NCI-H526 (cell line): ENCODE measurements at places on chromosomes 6 and 20.

- peak; percentile 1 for DNase-seq
These were observed 335.4 kb downstream of the COL12A1 start for GRCh38 chr6:74870403-74870802.

GRCh38 chr6:160218810-160219209 is 39.8 kb downstream of the SLC22A2 start:
- no peak for DNase-seq

GRCh38 chr6:33744001-33744848 is 2.5 kb downstream of the IP6K3 start:
- peak; percentile 87 for DNase-seq

GRCh38 chr20:50394569-50394968 is 115.6 kb upstream of the PTPN1 start:
- no peak for DNase-seq

DNA sequence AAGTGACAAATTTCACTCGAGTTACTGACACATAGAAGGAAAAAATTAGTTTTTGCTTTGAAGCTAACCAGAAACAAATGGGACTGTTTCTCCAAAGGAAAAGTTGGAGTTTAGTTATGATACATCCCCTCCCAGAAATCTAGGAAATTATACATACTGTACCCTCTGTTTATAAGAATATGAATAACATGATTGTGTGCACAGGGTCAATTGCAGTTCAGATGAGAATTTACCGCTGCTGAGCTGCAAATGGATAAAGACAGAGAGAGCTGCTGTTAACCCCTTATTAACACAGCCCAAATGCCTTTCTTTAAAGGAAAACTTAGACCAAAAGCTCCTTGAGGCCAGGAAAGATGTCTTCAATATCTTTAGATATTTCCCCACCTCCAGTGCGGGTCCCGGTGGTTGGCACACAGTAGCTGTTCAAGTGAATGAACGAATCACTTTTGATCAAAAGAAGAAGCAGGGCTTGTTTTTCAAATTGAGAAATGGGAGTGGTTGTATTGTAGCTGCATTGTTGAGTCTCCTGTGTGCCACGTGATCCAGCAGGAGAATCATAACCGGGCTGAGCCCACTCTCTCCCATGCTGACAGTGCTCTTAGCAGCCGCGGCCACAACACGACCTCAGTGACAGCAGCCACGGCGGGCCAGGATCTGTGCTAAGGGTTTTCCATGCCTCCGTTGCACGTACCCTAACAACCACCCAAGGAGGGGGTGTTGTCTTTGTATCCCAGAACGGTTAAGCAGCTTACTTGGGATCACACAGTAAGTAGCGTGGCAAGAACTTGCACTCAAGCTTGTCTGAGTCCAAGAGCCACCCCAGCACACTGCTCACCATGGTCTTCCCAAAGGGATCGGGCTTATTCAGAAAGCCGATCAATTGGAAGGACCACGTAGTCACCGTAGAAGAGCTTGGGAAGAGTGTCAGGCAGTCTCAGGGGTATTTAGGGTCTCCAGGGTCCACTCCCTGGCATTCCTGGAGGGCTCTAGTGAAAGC is 53.5 kb upstream of the BMP6 start:
- DNase-seq: no peak

DNA sequence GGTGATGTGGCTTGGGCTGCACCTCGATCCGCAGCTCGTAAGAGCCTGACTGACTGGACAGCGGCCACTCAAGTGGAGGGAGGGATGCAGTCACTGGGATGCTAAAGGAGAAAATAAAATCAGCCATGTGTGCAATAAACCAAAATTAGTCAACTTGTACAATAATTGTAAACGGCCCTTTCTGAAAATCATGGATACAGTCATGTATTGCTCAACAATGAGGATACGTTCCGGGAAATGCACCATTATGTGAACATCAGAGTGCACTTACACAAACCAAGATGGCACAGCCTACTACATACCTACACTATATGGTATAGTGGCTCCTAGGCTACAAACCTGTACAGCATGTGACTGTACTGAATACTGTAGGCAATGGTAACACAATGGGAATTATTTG is 25.7 kb downstream of the NFATC2 start:
- DNase-seq: no peak

GRCh38 chr6:141488488-141488887 is 644.2 kb upstream of the GJE1 start:
- no peak for DNase-seq

DNA sequence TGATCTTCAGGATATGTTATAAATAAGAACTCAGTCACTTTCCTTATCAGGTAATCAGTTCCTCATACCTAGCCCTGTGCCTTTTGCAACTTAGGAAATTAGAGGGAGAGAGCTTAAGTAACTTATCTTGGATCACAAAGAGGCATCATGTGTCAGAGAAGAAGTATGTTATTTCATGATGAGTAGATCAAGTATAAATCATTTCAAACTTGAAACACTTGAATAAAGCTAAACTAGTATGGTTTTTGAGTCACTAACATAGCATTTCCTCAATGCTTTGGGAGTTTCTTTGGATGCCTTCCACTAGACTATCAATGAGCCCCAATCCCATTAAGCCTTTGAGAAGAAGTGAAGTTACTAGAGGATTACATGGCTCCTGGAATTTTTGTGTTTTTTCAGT is 102.6 kb upstream of the TNFAIP3 start:
- DNase-seq: no peak

DNA sequence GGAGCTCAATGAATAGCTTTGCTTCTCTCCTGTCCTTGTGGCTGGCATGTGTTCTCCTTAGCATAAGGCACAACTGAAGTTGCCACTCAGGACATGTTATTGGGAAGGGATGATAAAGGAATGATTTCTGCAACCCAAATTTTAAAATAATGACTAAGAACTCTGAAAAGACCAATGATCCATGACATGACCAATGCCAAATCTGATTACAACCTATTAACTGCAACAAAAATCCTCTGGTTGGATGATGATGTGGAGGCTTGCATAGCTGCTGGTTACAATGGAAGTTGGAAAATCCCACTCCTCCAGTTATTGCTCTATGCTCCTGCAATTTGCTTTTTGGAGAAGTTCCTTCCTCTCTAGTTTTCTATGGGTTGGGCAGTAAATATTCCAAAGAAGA is 63.4 kb upstream of the FBXL4 start:
- no peak for DNase-seq

GRCh38 chr6:33638556-33638955 is 17.4 kb downstream of the ITPR3 start:
- no peak for DNase-seq

DNA sequence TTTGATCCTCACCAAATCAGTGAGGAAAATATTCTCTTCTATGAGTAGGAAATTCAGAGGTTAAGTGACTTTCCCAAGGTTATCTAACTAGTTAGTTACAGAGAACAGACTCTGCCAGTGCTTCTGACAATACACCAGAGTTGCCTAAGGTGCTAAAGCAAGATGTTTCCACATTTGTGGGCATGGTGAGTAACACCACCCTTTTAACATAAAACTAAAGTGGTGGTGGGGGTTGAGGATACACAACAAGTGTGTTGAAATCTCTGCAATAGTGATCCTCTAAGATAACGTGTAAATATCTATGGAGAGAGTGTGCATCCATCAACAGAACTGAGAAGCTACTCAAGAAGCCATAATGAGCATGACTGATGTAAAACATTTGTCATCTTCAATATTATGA is 11.7 kb downstream of the VNN2 start:
- no peak for DNase-seq

- DNase-seq: peak; percentile 83
These were observed 16.9 kb downstream of the GFOD1 start for GRCh38 chr6:13470238-13471140.

GRCh38 chr20:38046572-38046971 is 13.0 kb downstream of the RPRD1B start:
- DNase-seq: no peak

- no peak for DNase-seq
These were observed 61.5 kb downstream of the IBTK start for GRCh38 chr6:82185948-82186535.

GRCh38 chr6:155949256-155949655 is 493.6 kb upstream of the NOX3 start:
- DNase-seq: no peak

DNA sequence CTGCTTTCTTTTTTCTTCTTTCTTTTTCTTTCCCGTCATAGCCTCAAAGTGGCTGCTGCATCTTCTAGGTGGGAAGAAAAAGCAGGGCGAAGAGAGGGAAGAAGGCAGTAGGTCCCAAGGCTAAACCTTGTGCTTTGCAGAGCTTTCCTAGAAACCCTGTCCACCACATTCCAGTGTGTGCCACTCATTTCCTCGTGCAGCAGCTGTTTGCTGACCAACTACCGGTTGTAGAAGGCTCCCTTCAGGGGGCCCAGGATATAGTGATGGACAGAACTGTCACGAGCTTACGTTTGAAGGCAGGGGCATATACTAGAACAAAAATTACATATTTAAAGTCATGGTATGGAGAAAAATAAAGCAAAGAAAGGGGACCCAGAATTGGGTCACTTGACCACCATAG is 103.0 kb downstream of the SASH1 start:
- no peak for DNase-seq

DNA sequence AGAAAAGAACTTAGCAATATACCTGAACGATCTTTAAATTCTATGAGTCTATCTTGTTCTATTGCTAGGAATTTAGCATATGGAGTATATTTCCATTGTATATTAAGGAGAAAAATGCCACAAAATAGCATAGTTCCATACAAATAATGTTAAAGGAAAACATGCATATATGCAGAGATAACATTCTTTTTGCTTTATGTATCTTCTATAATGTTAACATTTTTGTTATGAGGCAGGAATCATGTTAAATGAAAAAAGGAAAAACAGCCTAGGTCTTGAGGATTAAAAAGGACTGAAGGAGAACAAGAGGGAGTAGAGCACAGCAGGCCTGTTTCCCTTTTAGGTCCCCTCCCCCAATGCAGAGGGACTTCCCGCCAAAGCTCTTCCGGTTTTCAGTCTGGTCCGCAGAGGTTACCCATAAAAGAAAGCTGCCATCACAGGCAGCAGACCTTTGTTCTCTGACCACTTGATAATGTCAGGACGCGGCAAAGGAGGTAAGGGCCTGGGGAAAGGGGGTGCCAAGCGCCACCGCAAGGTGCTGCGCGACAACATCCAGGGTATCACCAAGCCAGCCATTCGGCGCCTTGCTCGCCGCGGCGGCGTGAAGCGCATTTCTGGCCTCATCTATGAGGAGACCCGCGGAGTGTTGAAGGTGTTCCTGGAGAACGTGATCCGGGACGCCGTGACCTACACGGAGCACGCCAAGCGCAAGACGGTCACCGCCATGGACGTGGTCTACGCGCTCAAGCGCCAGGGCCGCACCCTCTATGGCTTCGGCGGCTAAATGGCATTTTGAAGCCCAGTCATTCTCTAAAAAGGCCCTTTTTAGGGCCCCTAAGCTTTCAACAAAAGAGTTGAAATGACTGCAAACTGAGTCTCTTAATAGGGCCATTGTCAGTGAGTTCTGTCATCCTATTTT is 108.4 kb upstream of the PRSS16 start:
- no peak for DNase-seq

DNA sequence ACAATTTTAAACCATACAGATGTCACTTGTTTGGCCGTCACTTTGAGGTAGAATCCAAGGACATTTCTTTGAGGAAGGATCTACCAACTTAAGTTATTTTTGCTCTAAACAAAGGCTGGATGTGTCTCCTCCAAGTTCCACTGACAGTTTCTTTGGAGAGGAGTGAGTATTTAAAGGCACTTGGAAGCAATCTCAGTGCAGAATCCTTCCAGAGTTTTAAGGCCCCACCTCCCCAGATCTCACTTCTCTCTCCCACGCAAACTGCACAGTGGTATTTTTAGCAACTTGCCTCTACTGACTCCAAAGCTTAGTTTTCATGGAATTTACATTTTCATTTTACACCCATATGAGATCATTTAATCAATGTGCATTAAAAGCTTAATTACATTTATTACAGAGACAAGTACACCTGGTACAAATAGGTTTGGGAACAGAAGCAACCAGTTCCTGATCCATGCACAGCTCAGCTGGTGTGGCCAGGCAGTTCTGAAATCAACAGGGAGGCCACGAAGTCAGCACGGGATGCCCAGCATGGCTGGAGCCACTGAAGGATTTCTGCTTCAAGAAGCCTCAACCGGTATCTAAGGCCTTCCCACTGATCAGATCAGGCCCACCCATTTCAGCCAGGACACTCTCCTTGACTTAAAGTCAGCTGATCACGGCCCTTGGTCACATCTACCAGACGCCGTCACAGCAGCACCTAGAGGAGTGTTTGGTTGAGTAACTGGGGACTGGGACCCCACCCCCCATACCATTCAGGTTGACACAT is 109.8 kb downstream of the SYCP2 start:
- no peak for DNase-seq

DNA sequence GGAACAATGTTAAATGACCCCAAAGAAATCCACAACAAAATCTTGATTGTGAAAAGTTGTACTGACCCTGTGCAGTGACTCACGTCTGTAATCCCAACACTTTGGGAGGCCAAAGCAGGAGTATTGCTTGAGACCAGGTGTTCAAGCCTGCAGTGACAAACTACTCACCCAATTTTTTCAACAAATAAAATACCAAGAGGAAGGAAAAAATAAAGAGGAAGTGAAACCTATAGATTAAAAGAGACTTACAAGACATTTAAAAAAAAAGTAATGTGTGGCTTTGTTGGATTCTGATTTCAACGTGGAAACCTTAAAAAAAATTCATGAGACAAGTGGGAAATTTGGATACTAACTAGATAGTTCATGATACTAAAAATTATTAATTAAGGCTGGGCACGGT is 31.9 kb downstream of the GINS1 start:
- no peak for DNase-seq

GRCh38 chr6:37060195-37060559 is 54.7 kb downstream of the FGD2 start:
- no peak for DNase-seq

DNA sequence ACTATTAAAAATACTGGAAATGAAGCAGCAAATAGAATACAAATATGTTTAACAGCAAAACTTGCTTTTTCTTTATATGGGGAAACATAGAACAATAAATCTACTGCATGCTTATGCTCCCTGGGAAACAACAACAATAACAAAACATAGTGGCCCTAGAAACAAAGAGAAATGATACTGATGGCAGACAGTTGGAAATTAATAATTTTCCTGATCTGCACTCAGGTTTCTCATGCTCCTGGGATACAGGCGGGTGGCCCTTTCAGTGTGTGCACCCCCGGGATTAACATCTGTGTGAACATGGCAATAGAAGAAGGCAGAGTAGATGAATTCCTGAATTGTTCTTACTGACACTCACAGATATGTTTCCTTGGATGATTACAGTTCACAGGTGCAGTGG is 209.2 kb upstream of the TBX18 start:
- DNase-seq: no peak

- no peak for DNase-seq
These were observed 8.7 kb downstream of the EZR start for GRCh38 chr6:158810155-158811095.

DNA sequence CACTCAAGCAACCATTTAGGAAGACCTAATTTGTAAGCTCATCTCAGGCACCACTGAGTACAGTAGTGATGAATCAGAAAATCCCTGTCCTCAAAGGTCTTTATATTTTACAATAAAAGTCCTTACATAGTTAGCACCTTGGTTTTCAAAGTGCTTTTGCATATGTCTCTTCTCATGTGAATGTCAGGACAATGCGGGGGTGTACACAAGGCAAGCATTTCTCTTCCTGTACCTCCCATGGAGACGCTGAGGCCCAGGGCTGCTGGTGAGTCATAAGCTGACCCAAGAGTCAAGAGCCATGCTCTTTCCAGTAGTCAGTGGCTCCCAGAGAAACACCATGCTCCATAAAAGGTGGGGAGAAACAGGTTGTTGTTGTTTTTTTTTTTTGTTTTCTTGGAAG is 174.0 kb downstream of the GJA10 start:
- peak; percentile 26 for DNase-seq
